ENCODE measurements at places on chromosomes 11 and 22.

- H3K4me1 ChIP-seq: no peaks in the 10 kb centered on the region
- H3K4me3 ChIP-seq: no peak overlapping the region
- no peak for DNase-seq
- no peaks in the 10 kb centered on the region for H3K27me3 ChIP-seq
- no peaks in the 10 kb centered on the region for H3K36me3 ChIP-seq
These were observed 42.6 kb downstream of the KCNC1 start for GRCh38 chr11:17777086-17777737.

GRCh38 chr11:79439410-79439885, 1.4 kb downstream of the TENM4 start:
- no peak overlapping the region for H3K27ac ChIP-seq
- peak overlapping the region; percentile 83 for H3K4me3 ChIP-seq
- H3K36me3 ChIP-seq: no peaks in the 10 kb centered on the region
- no peak for DNase-seq
- H3K27me3 ChIP-seq: peaks cover 97% of the 10 kb centered on the region

GRCh38 chr22:47842119-47842518, 1079.7 kb downstream of the TBC1D22A start:
- no peaks in the 10 kb centered on the region for H3K4me1 ChIP-seq
- H3K4me3 ChIP-seq: no peak overlapping the region
- no peaks in the 10 kb centered on the region for H3K36me3 ChIP-seq
- no peak overlapping the region for H3K27ac ChIP-seq
- no peak for DNase-seq

- H3K36me3 ChIP-seq: no peaks in the 10 kb centered on the region
- peaks cover 24% of the 10 kb centered on the region for H3K4me1 ChIP-seq
- H3K27me3 ChIP-seq: no peaks in the 10 kb centered on the region
- no peak overlapping the region for H3K4me3 ChIP-seq
- no peak overlapping the region for H3K27ac ChIP-seq
These were observed 100.3 kb downstream of the TSPAN18 start for GRCh38 chr11:44826922-44827643.

GRCh38 chr22:38490915-38491314, 15.2 kb downstream of the DDX17 start:
- H3K4me1 ChIP-seq: peaks cover 12% of the 10 kb centered on the region
- no peak overlapping the region for H3K4me3 ChIP-seq
- no peaks in the 10 kb centered on the region for H3K27me3 ChIP-seq
- DNase-seq: no peak
- H3K36me3 ChIP-seq: peaks cover 89% of the 10 kb centered on the region

DNA sequence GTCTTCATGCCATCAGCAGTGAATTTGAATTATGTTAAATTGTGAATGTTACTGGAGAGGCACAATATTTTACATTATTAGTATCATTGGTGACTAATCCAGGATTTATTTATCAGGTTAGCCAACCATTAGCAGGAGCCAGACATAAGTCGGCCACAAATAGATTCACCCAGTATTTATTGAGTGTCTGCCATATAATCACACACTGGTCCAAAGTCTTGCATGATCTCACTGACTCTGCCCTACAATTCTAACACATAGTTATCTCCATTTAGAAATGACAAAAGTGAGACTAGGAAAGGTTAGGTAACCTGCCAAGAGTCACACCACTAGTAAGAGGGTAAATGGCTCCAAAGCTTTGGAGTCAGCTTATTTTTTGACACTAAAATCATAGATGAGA, 179.6 kb downstream of the BLID start:
- no peaks in the 10 kb centered on the region for H3K36me3 ChIP-seq
- H3K27ac ChIP-seq: no peak overlapping the region
- H3K4me3 ChIP-seq: no peak overlapping the region
- no peaks in the 10 kb centered on the region for H3K27me3 ChIP-seq
- DNase-seq: no peak

GRCh38 chr22:35567351-35568141, 26.9 kb downstream of the RASD2 start:
- no peaks in the 10 kb centered on the region for H3K27me3 ChIP-seq
- H3K36me3 ChIP-seq: no peaks in the 10 kb centered on the region
- no peak overlapping the region for H3K27ac ChIP-seq
- no peak overlapping the region for H3K4me3 ChIP-seq
- DNase-seq: no peak
- peaks cover 10% of the 10 kb centered on the region for H3K4me1 ChIP-seq

DNA sequence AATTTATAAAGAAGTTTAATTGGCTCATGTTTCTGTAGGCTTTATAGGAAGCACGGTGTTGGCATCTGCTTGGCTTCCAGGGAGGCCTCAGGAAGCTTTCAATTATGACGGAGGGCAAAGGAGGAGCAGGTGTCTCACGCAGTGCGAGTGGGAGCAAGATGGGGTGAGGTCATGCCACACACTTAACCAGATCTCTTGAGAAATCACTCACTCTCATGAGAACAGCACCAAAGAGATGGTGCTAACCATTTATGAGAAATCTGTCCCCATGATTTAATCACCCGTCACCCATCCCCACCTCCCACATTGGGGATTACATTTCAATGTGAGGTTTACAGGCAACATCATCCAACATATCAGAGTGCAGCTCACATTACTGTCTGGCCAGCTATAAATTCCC, 103.5 kb downstream of the ARHGAP8 start:
- no peaks in the 10 kb centered on the region for H3K36me3 ChIP-seq
- DNase-seq: no peak

GRCh38 chr11:58024601-58025091, 965 bp downstream of the OR9Q1 start:
- DNase-seq: no peak
- no peak overlapping the region for H3K27ac ChIP-seq
- H3K4me3 ChIP-seq: no peak overlapping the region

- H3K4me1 ChIP-seq: no peaks in the 10 kb centered on the region
- peaks cover 54% of the 10 kb centered on the region for H3K36me3 ChIP-seq
- no peaks in the 10 kb centered on the region for H3K27me3 ChIP-seq
- DNase-seq: peak; percentile 74
- no peak overlapping the region for H3K4me3 ChIP-seq
These were observed 7.1 kb downstream of the PRPF19 start for GRCh38 chr11:60899046-60899936.

DNA sequence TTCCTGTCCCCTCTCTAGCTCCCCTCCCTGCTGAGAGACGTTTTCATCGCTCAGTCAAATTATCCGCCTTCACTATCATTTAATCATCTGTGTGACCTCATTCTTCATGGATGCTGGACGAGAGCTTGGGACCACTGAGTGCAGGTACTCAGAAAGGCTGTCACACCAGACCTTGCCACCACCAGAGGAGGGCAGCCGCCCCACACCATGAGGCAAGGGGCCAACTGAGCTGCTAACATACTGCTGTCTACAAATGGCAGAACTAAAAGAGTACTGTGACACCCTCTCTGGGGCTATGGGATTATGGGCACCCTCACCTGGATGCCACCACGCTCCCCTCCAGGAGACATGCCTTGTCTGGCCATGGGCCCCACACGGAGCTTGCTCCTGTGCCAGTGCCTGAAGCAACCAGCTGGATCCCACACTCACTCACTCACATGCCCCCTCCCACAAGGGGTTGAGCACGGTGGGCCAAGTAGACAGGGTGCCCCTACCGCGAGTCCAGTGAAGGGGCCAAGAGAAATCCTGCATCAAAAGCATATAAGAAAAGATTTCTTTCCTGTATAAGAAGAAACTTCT, 670.0 kb upstream of the CCDC90B start:
- H3K27ac ChIP-seq: no peak overlapping the region
- H3K36me3 ChIP-seq: no peaks in the 10 kb centered on the region
- no peaks in the 10 kb centered on the region for H3K4me1 ChIP-seq
- no peaks in the 10 kb centered on the region for H3K27me3 ChIP-seq
- DNase-seq: no peak

GRCh38 chr11:19218786-19219460, 17.1 kb upstream of the CSRP3 start:
- no peak overlapping the region for H3K27ac ChIP-seq
- H3K4me1 ChIP-seq: 0 out of 2 replicates have a peak, but pooled peaks cover 3% of the 10 kb centered on the region
- no peak overlapping the region for H3K4me3 ChIP-seq
- no peak for DNase-seq

DNA sequence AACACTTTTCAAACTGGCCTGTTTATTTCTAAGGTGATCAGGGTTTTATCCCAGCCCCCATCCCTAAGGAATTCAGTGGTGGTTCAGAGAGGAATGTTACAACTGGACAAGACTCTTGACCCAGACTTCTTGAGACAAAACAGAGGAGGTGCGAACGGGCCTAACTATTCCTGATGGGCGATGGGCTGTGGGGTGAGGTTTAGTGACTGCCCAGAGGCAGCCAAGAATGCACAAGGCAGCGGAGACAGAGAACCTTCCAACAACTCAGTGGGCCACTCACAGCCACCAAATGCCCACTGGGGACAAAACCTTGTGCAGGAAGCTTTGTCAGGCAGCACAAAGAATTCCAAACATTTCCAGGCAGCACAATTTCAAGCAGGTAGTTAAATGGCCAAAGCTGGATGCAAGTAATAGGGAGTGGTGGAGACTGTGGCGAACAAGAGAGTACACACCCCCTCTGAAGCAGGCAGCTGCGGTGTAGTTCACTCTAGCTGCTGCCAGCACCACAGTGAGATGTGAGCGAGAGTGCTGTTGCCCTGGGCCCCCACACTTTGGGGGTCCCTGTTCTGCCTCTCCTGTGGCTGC, 29.2 kb downstream of the SCUBE1 start:
- no peaks in the 10 kb centered on the region for H3K36me3 ChIP-seq
- no peak overlapping the region for H3K4me3 ChIP-seq
- H3K4me1 ChIP-seq: no peaks in the 10 kb centered on the region
- DNase-seq: peak; percentile 27

DNA sequence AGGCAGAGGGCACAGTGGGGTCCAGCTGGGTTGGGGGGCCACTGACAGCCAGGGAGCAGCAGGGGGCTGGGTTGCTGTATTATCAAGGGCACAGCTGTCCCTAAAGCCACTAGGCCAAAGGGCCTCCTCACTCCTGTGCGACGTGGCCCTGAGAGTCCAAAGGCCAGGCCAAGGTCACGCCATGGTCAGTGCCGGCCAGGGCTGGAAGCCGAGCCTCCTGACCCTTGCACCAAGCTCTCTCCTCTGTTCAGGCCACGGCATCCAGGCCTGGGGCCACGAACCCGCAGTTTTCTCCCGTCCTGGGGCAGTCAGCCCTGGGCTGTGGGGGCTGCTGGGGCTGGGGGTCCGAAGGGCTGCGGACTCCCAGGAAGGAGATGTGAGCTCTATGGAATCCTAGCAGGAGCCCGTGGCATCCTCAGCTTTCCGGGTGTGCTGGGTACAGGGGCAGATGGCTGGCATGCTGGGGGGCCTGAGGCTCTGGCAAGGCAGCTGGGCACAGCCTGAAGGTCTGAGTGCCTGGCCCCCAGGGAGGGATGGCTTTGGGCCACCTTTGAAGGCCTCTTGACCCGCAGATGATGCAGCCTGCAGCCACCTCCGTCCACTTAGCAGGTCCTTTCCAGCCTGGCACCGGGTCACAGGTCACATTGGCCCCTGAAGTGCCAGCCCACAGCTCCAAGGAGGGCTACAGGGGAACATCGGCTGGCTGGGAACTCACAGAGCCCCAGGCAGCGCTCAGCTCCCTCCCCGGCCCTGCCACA, 17.3 kb upstream of the PPARA start:
- no peak overlapping the region for H3K4me3 ChIP-seq
- H3K4me1 ChIP-seq: no peaks in the 10 kb centered on the region
- H3K36me3 ChIP-seq: no peaks in the 10 kb centered on the region
- no peaks in the 10 kb centered on the region for H3K27me3 ChIP-seq

DNA sequence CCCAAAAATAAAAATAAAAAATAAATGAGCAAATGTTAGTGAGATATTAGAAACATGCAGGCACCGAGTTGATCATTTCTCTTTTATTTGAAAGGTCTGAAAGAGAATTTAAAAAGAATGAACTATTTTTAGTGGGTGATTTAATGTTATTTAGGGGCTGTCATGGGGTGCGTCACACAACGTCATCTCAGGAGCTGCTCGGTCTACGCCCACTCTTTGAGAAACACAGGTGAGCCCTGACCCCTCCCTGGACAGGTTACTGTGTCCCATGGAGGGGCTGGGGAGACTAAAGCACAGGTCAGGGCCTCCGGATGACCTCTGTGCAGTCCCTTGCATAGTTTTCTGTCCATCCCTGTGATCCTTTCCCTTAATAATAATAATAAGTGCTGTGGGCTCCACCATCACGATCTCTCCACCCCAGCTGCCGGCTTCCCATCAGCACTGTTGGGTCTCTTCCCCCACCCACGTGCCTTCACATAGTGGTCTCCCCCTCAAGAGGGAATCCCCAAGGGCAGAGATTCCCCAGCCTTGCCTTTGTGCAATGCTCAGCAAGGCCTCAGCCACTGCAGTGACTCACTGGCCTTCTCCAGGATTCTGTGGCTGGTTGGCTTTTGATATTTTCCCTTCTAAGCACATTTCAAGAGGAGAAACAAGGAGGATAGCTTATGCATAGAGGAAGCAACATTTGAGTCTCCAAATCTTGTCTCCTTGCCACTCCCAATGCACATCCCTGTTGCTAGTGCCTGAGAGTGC, 159.9 kb downstream of the TTC17 start:
- no peaks in the 10 kb centered on the region for H3K36me3 ChIP-seq
- H3K4me1 ChIP-seq: no peaks in the 10 kb centered on the region
- no peak for DNase-seq
- no peak overlapping the region for H3K4me3 ChIP-seq

DNA sequence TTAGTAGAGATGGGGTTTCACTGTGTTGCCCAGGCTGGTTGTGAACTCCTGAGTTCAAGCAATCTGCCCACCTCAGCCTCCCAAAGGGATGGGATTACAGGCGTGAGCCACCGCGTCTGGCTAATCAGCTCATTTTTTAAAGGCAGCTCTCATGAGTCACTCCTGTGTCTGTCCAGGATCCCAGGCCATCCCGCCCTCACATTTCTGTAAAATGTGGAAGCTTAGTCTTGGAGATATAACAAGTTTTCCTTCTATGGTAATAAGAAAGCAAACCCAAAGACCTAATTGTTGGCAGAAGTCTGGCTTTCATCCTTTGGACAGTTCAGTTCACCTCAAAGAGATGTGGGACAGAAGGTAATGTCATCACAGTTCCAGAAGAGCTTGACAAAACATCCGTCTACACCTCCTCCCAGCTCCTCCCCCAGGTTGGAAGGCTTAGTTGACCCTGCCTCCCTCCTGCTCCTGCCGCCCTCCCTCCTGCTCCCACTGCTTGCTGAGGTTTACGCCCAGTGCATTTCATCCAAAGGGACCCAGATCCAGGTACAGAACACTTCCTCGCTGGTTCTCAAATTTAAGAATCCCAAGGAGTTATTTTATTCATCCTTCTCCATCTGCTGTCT, 6.4 kb downstream of the DRD2 start:
- H3K27me3 ChIP-seq: peaks cover 12% of the 10 kb centered on the region
- no peaks in the 10 kb centered on the region for H3K36me3 ChIP-seq
- peak; percentile 18 for DNase-seq
- 0 out of 2 replicates have a peak, but pooled peaks cover 7% of the 10 kb centered on the region for H3K4me1 ChIP-seq

DNA sequence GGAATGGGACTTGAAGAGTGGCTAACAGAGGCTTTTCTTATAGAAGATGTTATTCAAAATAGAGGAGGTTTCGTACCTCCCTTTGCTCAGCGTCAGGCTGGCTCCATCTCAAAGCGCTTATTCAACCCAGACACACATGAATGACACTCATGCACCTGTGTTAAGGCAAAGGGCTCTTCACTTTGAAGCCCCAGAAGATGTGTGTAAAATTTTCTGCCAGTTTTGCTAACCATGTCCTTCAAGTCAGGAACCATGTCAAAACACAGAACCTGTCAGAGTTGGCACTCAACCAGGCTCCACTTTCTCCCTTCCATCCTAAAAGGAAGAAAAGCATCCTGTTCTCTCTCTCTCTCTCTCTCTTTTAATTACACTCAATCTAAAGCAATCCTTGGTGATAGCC, 352.8 kb upstream of the NARS2 start:
- DNase-seq: no peak
- peaks cover 63% of the 10 kb centered on the region for H3K27me3 ChIP-seq
- H3K27ac ChIP-seq: no peak overlapping the region
- H3K36me3 ChIP-seq: no peaks in the 10 kb centered on the region
